BJ (cell line): ENCODE measurements at places on chromosomes 7 and 10.

DNA sequence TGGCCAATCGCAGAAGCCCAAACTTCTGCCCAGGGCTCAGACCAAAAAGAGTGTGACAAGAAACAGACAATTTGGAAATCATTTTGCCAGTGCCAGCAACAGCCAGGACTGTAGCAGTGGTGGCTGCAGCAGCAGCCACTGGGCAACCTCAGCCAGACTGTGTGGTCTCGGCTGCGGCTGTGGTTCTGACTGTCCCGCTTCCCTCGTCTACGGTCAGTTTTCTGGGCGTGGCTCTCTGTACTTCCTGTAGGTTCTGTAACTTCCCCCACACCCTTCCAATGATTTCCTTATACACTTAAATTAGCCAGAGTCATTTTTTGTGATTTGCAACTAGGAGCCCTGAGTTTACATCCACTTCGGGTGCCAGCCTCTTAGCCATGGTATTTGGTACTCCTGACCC is 39.9 kb downstream of the CYTH3 start:
- DNase-seq: no peak

- DNase-seq: no peak
Observed at GRCh38 chr7:25149836-25150235, 24.8 kb upstream of the CYCS start.

GRCh38 chr7:76047811-76048667 is at the start of the genes MDH2 and STYXL1:
Gene MDH2, plus strand, starts transcription at chr7:76048106. Its CDS starts 55 bp downstream, at chr7:76048161.
Gene STYXL1, minus strand, starts transcription at chr7:76048000. Its CDS starts 17,477 bp downstream, at chr7:76030523.
- peak; percentile 69 for DNase-seq

DNA sequence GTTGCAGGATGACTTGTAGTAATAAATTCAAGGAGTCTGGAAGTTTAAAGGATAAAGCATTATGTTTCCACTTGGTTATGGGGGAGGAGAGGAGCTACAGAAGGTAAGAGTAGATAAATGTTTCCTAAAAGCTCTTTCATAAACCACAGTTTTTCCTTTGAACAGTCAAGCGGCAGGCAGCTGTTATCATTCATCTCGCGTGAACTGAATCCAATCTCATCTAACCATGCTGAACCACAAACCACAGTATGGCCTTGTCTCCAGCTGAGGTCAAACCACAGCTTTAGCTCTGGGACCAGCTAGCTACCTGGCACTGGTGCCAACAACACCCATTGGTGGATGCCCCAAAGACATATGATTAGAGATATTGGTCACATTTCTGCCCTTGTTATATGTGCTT is 63.3 kb downstream of the NOC3L start:
- no peak for DNase-seq

DNA sequence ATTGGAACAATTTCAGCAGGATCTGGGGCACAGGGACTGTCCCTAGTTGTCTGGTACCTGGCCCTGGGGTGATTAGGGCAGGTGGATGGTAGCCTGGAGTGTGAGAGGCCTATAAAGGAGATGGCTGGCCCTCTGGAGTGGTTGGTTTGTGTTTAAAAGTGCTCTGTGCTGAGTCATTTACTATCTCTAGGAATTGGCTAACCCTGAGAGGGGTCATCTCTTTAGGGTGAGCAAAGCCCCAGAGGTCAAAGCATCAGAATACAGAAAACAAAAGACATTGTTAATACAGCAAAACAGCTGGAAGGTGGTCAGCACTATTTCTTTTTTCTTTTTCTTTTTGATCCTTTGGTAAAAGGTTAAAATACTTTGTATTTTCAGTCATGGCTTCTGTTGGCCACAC is 43.4 kb upstream of the BMPER start:
- DNase-seq: no peak

DNA sequence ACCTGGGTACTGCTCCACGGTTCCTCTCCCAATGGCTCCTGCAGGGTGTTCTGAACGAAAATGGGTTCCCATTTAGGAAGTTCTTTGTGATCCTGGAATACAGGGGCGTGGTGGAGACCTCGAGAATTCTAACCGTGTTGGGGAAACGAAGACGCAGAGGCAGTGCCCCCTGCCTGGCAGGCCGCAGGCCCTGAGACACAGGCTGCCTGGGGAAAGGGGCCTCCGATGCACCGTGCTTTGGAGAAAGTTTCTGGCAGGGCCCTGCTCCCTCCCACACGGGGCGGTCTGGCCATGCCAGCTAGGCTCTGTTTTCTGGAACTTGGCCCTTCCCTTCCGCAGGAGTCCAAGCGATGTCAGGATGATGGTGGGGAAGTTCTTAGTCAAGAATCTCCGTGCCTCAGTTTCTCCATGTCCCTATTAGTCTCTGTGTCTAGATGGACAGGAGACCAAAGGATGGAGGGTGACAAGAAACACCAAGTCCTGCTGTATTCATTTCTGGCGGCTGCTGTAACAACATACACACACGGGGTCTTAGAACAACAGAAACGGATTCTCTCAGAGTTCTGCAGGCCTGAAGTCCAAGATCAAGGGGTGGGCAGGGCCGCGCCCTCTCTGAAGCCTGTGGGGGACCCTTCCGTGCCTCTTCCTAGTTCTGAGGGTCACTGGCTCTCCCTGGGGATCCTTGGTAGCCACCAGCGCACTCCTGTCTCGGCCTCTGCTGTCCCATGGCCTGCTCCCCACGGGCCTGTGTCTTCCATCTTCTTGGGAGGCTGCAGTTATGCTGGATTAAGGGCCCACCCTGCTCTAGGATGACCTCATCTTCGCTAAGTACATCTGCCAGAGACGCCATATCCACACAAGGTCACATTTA is 27.7 kb downstream of the PRKAG2 start:
- DNase-seq: no peak

DNA sequence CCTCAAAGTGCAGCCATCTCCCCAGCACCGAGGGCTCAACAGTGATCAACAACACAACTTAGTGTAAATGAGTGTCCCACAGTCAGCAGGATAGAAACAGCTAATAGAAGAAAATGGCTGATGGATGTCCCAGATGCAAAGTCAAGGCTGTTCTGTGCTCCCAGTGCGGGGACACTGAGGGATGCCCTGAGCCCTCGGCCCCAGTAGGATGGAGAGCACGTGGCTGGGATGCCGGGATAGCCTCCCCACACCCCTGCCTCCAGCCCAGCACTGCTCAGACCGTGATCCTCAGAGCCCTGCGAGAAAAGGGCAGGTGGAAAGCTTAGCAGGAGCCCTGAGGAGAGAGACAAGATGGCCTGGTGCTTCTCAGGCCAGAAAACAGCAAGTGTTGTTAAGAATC is 243.9 kb upstream of the TCERG1L start:
- no peak for DNase-seq

DNA sequence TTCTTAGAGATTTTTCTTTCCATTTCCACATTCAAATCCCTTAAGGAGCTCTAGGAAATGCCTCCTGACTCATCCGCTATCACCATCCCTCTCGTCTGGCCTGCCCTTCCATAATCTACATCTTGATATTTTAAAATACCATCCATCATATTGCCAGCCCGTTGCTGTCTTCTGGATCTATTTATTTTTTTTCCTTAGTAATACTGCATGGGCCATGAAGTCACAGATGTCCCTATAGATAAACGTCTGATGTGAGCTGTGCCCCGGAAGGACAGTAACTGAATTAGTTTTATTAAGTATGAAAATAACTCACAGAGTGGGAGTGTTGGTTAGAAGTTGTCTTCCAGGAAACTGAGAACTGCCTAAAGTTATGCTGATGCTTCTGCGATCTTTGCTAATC is 76.2 kb downstream of the KLF6 start:
- no peak for DNase-seq

GRCh38 chr7:40234046-40234445 is 99.2 kb downstream of the SUGCT start:
- DNase-seq: no peak

DNA sequence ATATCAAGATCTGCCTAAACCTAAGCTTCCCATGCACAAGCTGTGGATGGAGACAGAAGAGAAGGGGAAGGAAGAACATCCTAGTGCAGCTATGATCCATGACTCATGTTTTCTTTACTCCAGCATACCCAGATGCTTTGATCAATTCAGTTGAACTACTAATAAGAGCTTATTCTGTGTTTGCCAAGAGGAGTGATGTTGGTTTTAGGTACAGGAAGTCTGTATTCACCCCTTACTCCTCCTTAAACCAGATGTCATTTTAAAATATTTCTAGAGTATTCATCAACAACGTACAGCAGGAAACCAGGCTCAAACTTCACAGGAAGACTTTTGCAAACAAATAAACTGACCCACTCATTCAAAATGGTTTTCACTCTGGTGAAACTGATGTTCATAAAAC is 29.2 kb downstream of the PANK1 start:
- DNase-seq: no peak

GRCh38 chr7:140640060-140640637 is 464 bp downstream of the DENND2A start:
- DNase-seq: no peak

DNA sequence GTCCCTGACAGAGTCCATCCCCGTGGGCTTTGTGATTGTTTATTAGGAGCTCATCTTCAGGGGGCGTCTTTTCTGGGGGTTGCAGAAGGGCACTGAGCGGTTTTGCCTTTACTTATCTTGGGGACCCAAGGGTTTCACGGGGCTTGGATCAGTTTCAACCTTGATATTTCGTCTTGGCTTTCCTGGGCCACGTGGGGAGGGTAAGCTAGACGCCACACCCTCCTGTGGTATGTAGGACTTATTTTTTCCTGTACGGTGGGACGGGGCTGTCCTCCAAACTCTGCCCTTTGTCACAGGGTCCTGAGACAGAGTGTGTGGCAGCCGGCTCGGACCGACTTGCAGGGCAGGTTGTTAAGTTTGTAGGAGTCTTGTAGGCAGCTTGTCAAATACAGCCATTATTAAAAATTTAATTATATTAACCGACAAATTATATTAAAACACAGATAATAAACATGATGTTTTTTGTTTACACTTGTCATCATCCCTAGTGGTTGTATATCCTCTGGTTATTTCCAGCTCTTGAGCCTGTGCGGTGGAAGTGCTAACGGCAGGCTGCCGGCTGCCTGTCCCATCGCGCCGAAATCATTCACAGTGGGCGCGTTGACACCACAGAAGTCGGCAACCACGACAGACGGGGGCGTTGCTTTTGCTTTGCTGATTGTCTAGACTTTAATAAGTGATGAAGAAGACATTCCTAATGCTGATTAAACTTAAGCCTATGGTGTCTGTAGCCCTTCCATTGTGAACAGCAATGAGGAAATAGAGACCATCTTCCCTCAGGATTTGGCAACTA is 193.2 kb downstream of the DNAJB6 start:
- DNase-seq: no peak

- DNase-seq: no peak
Observed at GRCh38 chr7:149850007-149850594, 11.9 kb downstream of the ZNF862 start.

DNA sequence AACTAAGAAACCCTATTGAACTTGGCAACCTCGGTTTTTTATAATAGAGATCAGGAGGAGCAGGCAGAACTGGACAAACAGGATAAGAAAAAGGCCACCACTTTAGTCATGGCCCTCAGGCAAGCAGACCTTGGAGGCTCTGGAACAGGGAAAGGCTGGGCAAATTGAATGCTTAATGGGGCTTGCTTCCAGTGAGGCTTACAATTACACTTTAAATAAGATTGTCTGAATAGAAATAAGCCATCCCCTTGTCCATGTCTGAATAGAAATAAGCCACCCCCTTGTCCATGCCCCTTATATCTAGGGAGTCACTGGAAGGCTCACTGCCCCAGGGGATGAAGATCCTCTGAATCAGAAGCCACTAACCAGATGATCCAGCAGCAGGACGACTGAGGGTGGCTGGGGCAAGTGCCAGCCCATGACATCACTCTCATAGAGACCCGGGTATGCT is 40.6 kb downstream of the AKR1B15 start:
- DNase-seq: no peak

DNA sequence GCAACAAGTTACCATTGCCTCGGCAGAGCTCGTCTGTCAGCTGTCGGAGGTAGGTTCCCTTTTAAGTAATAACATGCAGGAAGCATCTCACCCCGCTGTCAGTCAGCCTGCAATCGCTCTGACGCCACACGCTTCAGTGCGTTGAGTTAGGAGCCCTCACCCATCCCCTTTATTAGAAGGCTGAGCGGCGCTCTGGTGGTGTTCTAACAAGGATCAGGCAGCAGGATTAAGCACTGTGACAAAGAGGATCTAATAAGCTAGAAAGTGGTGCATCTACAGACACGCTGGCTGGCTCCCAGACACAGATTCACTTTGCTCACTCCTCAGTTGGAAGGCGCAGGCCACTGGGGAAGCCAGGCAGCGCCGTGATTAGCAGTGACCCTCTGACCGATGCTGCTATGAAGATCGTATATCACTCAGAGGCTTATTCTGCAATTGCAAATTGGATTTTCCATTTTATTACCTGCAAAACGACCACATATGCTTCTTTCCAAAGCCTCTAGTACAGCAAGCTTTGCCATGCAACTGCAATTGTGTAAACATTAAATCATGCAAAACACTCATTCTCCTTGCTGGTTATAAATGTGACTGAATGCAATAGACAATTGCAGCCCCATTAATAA is 117.7 kb downstream of the RSU1 start:
- no peak for DNase-seq

DNA sequence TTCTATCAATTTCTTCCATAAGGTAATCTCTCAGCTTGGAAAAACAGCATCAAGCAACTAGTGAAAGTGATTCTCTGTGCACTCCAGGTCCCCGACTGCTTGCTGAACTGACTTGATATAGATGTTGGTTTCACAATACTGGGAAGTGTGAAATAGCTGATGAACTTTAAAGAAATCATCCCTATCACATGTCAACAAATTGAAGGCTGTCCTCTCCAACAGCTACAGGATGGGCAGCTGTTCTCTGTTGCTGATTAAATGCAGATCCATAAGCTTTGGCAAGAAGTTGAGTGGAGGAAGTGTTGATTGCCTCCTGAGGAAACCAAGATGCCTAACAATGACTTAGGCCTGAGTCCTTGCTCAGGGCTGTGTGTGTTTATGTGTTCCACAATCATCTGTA is 130.4 kb upstream of the GDF10 start:
- no peak for DNase-seq

GRCh38 chr10:84308021-84308420 is 20.4 kb upstream of the CCSER2 start:
- no peak for DNase-seq

- peak; percentile 6 for DNase-seq
Observed at GRCh38 chr7:141785706-141786552, 4.1 kb upstream of the TAS2R5 start.

GRCh38 chr10:77548671-77549070 is 88.9 kb downstream of the KCNMA1 start:
- no peak for DNase-seq

- DNase-seq: no peak
Observed at GRCh38 chr10:71681977-71682376, 37.6 kb downstream of the C10orf105 start.
